ENCODE measurements at places on chromosomes 13 and 19.

DNA sequence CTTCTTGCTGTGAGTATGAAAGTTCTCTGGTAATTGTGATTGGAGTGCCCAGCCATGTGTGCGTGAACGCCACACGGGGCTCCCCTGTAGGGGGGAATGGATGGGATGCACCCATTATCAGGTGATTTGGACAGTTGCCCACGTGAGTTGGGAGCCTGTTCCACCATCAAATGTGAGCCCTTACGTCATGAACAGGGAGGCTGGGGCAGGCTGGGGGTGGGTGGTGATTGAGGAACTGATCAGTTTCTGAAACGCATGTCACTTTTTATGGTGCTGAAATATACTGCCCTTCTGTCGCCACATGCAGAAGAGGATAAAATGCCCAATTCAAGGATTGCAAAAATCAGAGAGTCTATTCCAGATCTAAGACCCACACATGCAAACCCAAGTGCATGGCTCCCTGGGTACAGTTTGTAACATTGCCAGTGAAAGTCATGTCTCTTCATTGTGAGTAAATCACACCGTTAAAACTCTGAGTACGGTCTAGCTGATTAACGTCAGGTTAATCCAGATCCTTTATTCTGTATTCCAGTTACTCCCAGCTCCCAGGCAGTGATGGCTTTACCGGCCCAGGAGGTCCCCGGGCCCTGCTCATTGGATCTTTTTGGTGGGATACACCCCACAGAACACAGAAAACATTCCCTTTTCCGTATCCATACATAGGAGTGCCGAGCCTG, 90.2 kb downstream of the RAB20 start:
- no peak for DNase-seq

DNA sequence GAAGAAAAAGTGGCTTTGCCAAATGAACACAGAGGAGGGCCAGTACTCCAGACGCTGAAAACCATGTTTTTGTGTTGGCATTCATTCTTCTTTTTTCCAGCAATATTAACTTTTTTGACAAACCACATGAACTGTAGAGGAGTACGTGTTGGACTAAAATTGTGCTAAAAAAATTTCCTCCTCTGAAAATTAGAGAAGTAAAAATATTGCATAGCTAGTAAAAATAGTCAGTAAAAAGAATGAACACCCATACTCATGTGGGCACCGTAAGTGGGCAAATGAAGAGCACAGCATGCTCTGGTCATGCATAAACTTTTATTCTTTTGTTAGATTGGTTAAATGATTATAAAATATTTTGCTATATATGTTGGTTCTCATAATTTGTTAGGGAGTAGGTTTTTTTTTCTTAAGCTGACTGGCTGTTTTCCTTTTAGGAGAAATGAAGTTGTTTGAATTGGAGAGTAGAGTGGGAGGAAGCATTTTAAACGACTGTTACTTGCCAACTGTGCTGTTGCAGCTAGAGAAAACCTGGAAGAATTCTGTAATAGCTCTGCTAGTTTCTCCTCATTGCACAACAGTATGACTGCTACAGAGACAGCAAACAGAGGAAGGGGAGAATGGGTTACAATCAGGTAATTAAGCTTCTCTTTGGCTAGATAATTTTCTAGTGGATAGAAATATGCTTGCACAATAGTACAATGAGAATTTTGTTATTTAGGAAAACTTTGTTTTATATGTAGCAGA, 222.4 kb downstream of the KCTD12 start:
- no peak for DNase-seq

- DNase-seq: no peak
Measured at GRCh38 chr13:108674346-108674745, 44.9 kb downstream of the MYO16 start.

DNA sequence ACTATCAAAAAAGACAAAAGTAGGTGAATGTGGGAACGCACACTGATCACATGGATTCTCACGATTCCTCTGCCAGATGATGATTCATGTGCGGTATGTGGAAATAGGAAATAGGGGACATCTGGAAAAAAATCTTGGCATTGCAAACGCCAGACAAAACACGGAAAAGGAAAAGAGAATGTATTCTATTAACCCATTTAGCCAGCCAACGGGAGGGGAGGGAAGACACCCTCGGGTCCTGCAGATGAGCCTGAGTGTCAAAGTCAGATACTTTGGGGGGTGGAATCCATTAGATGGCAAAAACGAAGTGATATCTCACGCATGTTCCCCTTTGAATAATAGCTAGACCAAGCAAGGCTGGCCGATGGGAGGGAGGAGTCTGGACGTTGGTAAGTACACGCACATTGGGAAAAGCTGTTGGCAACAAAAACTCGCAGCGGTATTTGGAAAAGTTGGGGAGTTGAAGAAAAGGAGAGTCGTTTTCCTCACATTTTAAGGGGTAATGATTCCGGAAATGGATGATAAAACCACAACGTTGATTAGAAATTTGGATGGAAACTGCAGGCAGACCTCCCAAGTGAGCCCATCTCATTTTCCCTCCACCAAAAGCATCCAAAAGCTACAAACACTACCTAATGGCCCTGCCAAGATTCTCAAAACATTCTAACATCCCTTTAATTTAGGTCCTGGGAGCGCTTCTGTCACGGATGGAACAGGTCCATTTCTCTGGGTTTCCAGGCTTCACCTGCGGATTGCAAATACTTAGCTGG, 73.6 kb downstream of the COL4A1 start:
- DNase-seq: no peak

GRCh38 chr19:41882568-41883462, at the start of gene ARHGEF1:
Gene ARHGEF1 (plus strand): TSS chr19:41883184. CDS start chr19:41888083, 4,899 bp downstream.
- peak; percentile 52 for DNase-seq

- DNase-seq: no peak
Measured at GRCh38 chr13:23794267-23795161, 94.7 kb downstream of the MIPEP start.

GRCh38 chr19:496986-497385, 700 bp downstream of the MADCAM1 start:
- DNase-seq: no peak

DNA sequence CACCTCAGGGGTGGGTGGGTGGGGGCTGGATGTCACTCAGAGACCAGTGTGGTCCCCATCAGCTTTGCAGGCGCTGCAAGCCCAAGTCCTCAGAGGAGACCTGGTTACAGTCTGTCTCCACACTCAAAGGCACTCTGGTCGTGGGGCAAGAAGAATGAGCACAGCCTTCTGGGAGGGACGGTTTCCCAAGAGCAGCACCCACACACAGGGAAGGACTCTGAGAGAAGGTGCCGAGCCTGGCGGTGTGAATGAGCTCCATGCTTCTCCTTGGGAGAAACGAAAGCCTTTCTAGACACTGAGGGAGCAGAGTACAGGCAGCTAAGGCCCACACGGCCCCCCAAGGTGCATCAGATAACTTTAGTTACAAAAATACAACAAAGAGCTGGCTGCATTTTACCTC, 473.6 kb downstream of the FOXO1 start:
- no peak for DNase-seq

GRCh38 chr13:42369071-42369797, 97.3 kb downstream of the AKAP11 start:
- no peak for DNase-seq

GRCh38 chr19:58572026-58572817, 913 bp downstream of the MZF1 start:
- no peak for DNase-seq

GRCh38 chr19:7677669-7678311, 900 bp downstream of the MCEMP1 start:
- no peak for DNase-seq

GRCh38 chr13:80274643-80275042, 66.3 kb downstream of the SPRY2 start:
- no peak for DNase-seq

DNA sequence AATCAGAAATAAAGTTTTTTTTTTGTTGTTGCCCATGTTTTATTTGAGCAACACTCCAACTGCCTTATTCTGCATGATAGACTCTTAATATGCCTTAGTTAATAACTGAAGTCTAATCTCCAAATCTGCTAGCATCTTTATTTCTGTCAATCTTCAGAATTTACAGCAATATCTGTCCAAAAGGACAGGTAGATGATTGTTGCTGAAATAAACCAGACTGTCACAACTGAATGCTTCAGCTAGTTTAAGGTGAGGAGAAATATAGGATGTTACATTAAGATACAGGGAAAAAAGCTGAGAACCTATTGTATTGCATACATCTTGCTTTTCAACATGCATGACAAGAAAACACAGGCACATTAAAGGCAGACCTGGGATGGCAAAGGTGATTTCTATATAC, 204.3 kb downstream of the SLITRK1 start:
- no peak for DNase-seq

DNA sequence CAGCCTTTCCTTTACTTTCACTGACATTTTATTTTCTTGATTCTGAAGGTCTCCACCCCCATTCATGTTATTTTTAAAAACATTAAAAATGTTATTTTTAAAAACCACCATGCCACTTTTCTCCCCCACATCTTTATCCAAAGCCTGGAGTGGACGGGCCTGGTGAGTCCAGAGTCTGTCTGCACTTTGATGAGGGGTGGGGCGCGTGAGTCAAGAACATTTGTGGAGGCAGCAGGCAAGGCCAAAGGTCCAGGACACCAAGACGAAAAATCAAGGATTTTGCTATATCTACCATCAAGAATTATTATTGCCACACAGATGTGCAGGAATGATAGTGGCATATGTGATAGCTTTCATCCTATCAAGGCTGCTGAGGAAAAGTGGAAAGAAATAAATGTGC, 224.9 kb downstream of the FGF9 start:
- no peak for DNase-seq

DNA sequence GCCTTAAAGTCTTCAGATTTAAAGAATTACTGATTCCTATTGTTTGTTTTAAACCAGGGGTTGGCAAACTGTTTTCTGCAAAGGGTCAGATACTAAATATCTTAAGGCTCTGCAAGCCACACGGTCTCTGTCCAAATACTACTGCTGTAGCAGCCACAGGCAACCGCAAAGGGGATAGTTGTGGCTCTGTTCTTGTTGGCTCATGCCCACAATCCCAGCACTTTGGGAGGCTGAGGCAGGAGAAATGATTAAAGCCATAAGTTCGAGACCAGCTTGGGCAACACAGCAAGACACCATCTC, 22.4 kb downstream of the RANBP3 start:
- DNase-seq: no peak

- no peak for DNase-seq
Measured at GRCh38 chr13:54347531-54347930, 1318.9 kb downstream of the OLFM4 start.

GRCh38 chr19:4580961-4581665, 21.6 kb upstream of the SEMA6B start:
- no peak for DNase-seq

DNA sequence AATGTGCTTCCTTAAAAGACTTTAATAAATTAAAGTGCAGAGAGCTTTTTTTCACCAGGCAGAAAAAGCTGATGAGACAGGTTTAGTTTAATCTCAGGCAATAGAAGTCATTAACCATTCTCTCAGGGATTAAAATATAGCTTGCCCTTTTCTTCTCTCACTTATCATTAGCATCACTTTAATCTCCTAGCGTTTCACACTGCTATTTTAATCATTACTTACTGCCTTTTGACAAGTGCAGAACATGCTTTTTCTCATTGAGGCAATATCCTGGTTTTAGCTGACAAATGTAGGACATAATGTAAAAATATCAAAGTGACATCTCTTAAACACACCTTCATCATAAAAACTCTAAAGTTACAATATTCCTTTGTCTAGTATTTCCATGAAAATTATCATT, 94.6 kb downstream of the DACH1 start:
- no peak for DNase-seq

- no peak for DNase-seq
Measured at GRCh38 chr19:29757551-29757950, 42.5 kb upstream of the C19orf12 start.

GRCh38 chr19:4064496-4065260, 2.0 kb downstream of the ZBTB7A start:
- peak; percentile 47 for DNase-seq

DNA sequence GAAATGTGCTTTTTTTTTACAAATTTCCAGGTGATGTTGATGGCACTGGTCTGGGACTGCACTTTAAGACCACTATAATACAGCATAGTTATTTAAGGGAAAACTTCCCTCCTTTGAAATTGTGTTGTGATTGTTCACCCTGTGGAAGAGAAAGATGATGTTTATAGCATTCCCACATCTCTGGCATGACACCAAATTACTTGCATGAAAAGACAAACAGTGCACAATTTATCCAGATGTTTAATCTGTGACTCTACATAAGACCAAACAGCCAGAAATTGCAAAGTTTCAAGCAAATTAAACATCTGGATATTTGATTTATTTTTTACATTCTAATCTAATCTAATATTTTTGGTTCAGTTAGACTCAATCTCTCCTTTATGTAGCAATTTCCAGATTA, 51.6 kb downstream of the UFM1 start:
- DNase-seq: no peak

GRCh38 chr19:16144216-16144581, 714 bp downstream of the HSH2D start:
- no peak for DNase-seq

GRCh38 chr13:36051082-36051481, 80.1 kb downstream of the DCLK1 start:
- no peak for DNase-seq
